ENCODE measurements at places on chromosomes 12 and 14. TPM values are rescaled to one million over a fixed set of nuclear protein-coding genes. Genes with fewer than 3 reads are reported as not detected.

The ZNF84 gene
- 26.3 TPM for total RNA-seq

The KRT83 gene
- total RNA-seq, result not detected

The METTL25 gene
- 7.2 TPM for total RNA-seq

The PLEKHA5 gene
- 61.1 TPM for total RNA-seq

The EPYC gene
- not detected for total RNA-seq

The CLEC1B gene
- not detected for total RNA-seq

The RNFT2 gene
- 27.7 TPM for total RNA-seq

The PKP2 gene
- total RNA-seq, result 21.7 TPM

The ACTR10 gene
- total RNA-seq, result 32.5 TPM

The PARP2 gene
- total RNA-seq, result 36.8 TPM

The P2RX7 gene
- total RNA-seq, result 0.55 TPM

The CHGA gene
- total RNA-seq, result 17.2 TPM

The CMTM5 gene
- 0.41 TPM for total RNA-seq

The SRRM4 gene
- 0.96 TPM for total RNA-seq

The NID2 gene
- total RNA-seq, result 5.4 TPM

The B4GALNT3 gene
- 19.0 TPM for total RNA-seq

The CD163 gene
- total RNA-seq, result 0.77 TPM

The PMEL gene
- 72.2 TPM for total RNA-seq

The DHRS2 gene
- 1.8 TPM for total RNA-seq

The CBLN3 gene
- 0.94 TPM for total RNA-seq

The PAPLN gene
- 9.3 TPM for total RNA-seq

The CISTR gene
- total RNA-seq, result 0.81 TPM

The CPNE6 gene
- total RNA-seq, result not detected

The ITGA5 gene
- total RNA-seq, result 20.8 TPM

The DAAM1 gene
- total RNA-seq, result 30.4 TPM

The NEMP1 gene
- 39.6 TPM for total RNA-seq

The C12orf56 gene
- 2.5 TPM for total RNA-seq

The MGST1 gene
- 285 TPM for total RNA-seq

The LLPH gene
- total RNA-seq, result 31.5 TPM

The HNF1A gene
- total RNA-seq, result not detected

The ARL1 gene
- total RNA-seq, result 72.3 TPM

The PPFIA2 gene
- total RNA-seq, result 1.1 TPM

The KIF21A gene
- 26.4 TPM for total RNA-seq

The SYT10 gene
- total RNA-seq, result 0.78 TPM

The NOS1 gene
- total RNA-seq, result 4.5 TPM

The DLK1 gene
- total RNA-seq, result 3.0 TPM

The KRT3 gene
- not detected for total RNA-seq

The PTHLH gene
- not detected for total RNA-seq

All from WTC11 (cell line).